HepG2 (cell line): ENCODE measurements at places on chromosomes 7 and 10. TPM values are rescaled to one million over a fixed set of nuclear protein-coding genes. Genes with fewer than 3 reads are reported as not detected.
A peak's percentile ranks its signal among the peaks of the same experiment; 100 is the strongest.

The ASL gene
- 63.8 and 71.4 TPM in 2 replicates for total RNA-seq

The TAS2R41 gene
- total RNA-seq: not detected in 2 replicates

GRCh38 chr10:88080213-88080612 lies 216.8 kb downstream of the PTEN start:
- H3K27ac ChIP-seq: no peak overlapping the region
- H3K27me3 ChIP-seq: no peaks in the 10 kb centered on the region; the same call in 2 of the 3 replicates
- DNase-seq: peak; percentile 69
- H3K4me3 ChIP-seq: no peak overlapping the region
- H3K4me1 ChIP-seq: peaks cover 42% of the 10 kb centered on the region
- no peaks in the 10 kb centered on the region for H3K36me3 ChIP-seq

- no peak for DNase-seq
- H3K27me3 ChIP-seq: peaks cover 1% of the 10 kb centered on the region; the same call in 1 of the 2 replicates
- H3K4me1 ChIP-seq: no peaks in the 10 kb centered on the region
- no peaks in the 10 kb centered on the region for H3K36me3 ChIP-seq
Observed at GRCh38 chr7:151888079-151889067, 11.5 kb upstream of the PRKAG2 start.

The TFPI2 gene
- total RNA-seq: 0.22 and 0.24 TPM in 2 replicates

DNA sequence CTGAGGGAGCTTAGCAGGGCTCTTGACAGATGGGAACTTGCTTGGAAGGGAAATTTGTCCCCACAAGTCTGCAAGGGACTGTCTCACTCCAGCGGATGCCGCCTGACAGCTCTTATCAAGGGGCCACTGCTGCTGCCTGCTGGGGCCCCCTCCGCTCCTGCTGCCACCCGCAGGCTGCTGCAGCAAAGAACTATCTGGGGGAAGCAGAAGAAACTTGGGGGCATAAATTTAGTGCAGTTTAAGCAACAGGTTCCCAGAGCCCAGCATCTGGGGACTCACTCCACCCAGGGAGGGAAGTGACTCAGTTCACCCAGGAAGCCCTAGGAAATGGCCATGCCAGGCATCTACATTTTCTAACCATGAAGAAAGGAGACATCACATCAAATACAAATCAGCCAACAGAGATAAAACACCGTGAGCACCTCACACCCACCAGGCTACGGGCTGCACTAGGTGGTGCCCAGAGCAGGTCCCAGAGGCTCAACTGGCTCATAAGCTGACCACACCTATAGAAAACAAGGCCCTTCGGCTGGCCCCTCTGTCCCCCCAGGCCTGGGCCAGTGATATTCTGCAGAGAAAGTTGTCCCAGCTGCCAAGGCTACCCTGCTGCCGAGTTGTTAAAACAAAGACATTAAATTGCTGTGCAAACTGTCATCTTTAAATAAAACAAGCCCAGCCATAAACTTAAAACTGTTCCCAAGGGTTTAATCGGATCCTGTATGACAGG lies 3.7 kb downstream of the RGS10 start:
- H3K4me3 ChIP-seq: no peak overlapping the region
- peaks cover 28% of the 10 kb centered on the region for H3K4me1 ChIP-seq
- H3K27me3 ChIP-seq: peaks cover 6% of the 10 kb centered on the region; the same call in 1 of the 2 replicates
- no peak overlapping the region for H3K27ac ChIP-seq

The COL1A2 gene
- total RNA-seq: not detected in 2 replicates

GRCh38 chr10:69649786-69650550 lies 19.9 kb downstream of the FAM241B start:
- no peak overlapping the region for H3K4me3 ChIP-seq
- DNase-seq: no peak
- H3K27me3 ChIP-seq: peaks cover 1% of the 10 kb centered on the region

GRCh38 chr7:155173905-155174304 lies 103.8 kb downstream of the HTR5A start:
- no peaks in the 10 kb centered on the region for H3K36me3 ChIP-seq
- no peaks in the 10 kb centered on the region for H3K4me1 ChIP-seq
- H3K4me3 ChIP-seq: no peak overlapping the region
- DNase-seq: no peak
- peaks cover 25% of the 10 kb centered on the region; the same call in 2 of the 3 replicates for H3K27me3 ChIP-seq
- H3K27ac ChIP-seq: no peak overlapping the region

The GPAM gene
- total RNA-seq: 130 and 140 TPM in 2 replicates

DNA sequence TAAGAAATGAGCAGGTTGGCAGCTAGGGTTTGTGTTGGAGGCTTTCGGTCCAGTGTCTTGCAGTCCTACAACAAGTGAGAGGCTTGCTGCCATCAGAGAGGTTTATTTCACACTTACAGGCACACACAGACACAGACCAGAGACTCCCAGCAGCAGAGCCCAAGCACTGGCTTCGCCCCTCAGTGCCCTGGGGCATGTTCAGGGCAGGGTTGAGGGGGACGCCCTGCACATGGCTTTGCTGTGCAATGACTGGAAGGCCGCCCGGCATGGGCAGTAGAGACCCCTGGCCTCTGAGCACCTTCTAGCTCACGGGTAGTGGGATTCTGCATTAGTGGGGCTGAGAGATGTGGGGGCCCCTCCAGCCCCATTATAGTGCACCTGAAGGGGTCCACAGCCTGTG lies 3.8 kb downstream of the SPRN start:
- no peaks in the 10 kb centered on the region for H3K27me3 ChIP-seq
- no peak overlapping the region for H3K27ac ChIP-seq
- no peak for DNase-seq
- H3K4me3 ChIP-seq: no peak overlapping the region
- peaks cover 6% of the 10 kb centered on the region; the same call in 1 of the 2 replicates for H3K36me3 ChIP-seq

DNA sequence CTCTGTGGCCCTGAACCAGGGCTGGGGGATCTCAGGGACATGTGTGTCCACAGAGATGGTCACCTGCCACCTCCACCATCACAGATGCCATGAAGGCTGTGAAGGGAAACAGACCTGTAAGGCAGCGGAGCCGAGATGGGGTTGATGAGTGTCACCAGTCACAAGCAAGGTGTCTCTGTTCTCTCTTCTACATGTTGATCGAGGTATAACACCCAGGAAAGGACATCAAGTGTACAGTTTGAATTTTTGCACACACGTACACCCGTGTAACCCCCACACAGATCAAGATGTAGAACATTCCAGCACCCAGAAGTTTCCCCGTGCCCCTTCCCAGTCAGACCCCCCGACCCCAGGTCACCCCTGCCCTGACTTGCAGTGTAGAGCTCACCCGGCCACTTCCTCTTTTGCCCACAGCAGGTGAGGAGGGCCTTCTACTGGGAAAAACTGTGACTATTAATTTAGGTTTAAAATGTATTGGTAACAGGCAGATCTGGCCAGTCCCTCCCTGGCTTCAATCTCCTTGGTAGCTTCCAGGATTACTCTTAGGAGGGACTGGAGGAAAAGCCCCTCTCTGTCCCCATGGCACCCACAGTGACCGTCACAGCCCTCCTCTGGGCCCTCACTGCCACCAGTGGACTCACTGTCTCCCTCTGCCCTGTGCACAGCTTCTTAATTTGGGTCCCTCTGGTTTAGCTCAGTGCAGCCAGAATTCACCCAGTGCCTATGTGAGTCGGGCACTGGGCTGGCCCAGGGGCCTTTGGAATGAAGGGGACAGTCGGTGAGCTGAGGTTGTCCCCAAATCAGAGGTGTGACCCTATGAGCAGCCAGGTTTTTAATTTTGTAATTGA lies 108.2 kb downstream of the LHPP start:
- no peaks in the 10 kb centered on the region for H3K36me3 ChIP-seq
- peak overlapping the region; percentile 30; the same call in 1 of the 2 replicates for H3K4me3 ChIP-seq
- no peaks in the 10 kb centered on the region for H3K27me3 ChIP-seq
- DNase-seq: no peak

The OR2A42 gene
- not detected in 2 replicates for total RNA-seq

DNA sequence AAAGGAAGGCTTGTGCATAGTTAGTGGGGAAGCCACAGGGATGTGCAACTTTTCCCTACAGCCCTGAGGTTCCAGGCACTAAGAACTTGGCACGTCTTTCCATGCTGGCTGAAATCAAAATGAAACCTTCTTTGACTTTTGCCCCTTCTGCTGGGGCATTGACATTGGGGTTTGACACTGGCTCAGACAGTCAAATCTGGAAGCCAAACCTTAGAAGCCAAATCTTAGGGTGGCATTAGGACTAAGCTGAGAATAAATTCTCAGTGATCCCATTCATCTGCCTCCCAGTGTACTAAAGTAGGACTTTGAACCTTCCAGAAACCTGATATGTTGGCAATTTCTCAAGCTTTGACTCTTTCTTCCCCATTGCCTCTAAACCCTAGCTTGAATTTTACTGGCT lies 31.3 kb upstream of the INSYN2A start:
- no peaks in the 10 kb centered on the region for H3K27me3 ChIP-seq
- DNase-seq: peak; percentile 74
- H3K4me3 ChIP-seq: no peak overlapping the region
- no peaks in the 10 kb centered on the region; the same call in 2 of the 3 replicates for H3K36me3 ChIP-seq

DNA sequence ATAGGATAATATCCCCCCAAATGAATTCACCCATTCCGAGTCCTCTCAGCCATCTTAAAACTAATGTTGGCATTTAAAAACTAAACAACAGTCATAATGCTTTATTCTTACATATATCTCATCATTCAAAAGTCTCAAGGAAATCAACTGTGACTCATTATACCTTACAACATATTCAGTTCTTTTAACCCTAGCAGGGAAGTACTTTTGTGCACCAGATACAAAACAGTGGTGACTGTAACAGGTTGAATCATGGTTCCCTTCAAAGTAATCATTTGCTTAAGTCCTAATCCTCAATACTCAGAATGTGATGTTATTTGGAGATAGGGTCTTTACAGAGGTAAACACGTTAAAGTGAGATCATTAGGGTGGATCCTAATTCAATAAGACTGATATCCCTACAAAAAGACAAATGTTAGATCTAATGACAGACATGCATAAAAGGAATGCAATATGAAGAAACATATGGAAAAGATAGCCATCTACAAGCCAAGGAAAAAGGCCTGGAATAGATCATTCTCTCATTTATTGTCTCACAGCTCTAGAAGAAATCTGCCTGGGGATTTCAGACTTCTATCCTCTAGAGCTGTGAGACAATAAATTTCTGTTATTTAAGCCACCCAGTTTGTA lies 42.3 kb downstream of the RELN start:
- H3K36me3 ChIP-seq: no peaks in the 10 kb centered on the region
- DNase-seq: no peak
- H3K4me1 ChIP-seq: no peaks in the 10 kb centered on the region

The ZNF735 gene
- not detected in 2 replicates for total RNA-seq

- DNase-seq: no peak
- peaks cover 19% of the 10 kb centered on the region for H3K4me1 ChIP-seq
- no peak overlapping the region for H3K27ac ChIP-seq
- peaks cover 22% of the 10 kb centered on the region; the same call in 2 of the 3 replicates for H3K27me3 ChIP-seq
- H3K4me3 ChIP-seq: no peak overlapping the region
- no peaks in the 10 kb centered on the region for H3K36me3 ChIP-seq
Observed at GRCh38 chr10:59366290-59366689, 3.9 kb upstream of the FAM13C start.

The RHEB gene
- total RNA-seq: 77.6 and 90.9 TPM in 2 replicates

GRCh38 chr7:159142730-159143129 lies 1.9 kb downstream of the VIPR2 start:
- H3K27me3 ChIP-seq: peaks cover 63% of the 10 kb centered on the region
- DNase-seq: no peak
- no peak overlapping the region for H3K4me3 ChIP-seq
- no peaks in the 10 kb centered on the region for H3K36me3 ChIP-seq
- H3K4me1 ChIP-seq: no peaks in the 10 kb centered on the region

GRCh38 chr7:117445206-117445605 lies 17.9 kb upstream of the ASZ1 start:
- DNase-seq: no peak
- H3K27ac ChIP-seq: no peak overlapping the region
- H3K4me1 ChIP-seq: no peaks in the 10 kb centered on the region
- H3K27me3 ChIP-seq: no peaks in the 10 kb centered on the region

GRCh38 chr7:142407939-142408570 lies 150.2 kb upstream of the PRSS58 start:
- no peak overlapping the region for H3K27ac ChIP-seq
- H3K4me3 ChIP-seq: no peak overlapping the region
- no peaks in the 10 kb centered on the region for H3K27me3 ChIP-seq

The DYDC1 gene
- total RNA-seq: not detected in 2 replicates

GRCh38 chr10:100508691-100509150 lies 10.9 kb downstream of the SEC31B start:
- no peak overlapping the region for H3K4me3 ChIP-seq
- peaks cover 7% of the 10 kb centered on the region; the same call in 1 of the 2 replicates for H3K4me1 ChIP-seq

GRCh38 chr7:156543699-156544598 lies 96.6 kb upstream of the RNF32 start:
- H3K4me1 ChIP-seq: peaks cover 12% of the 10 kb centered on the region
- no peaks in the 10 kb centered on the region for H3K27me3 ChIP-seq
- H3K27ac ChIP-seq: no peak overlapping the region
- no peak overlapping the region for H3K4me3 ChIP-seq
- H3K36me3 ChIP-seq: no peaks in the 10 kb centered on the region
- no peak for DNase-seq

- H3K4me1 ChIP-seq: no peaks in the 10 kb centered on the region
- no peak overlapping the region for H3K4me3 ChIP-seq
- H3K27me3 ChIP-seq: no peaks in the 10 kb centered on the region
- H3K27ac ChIP-seq: no peak overlapping the region
Observed at GRCh38 chr7:41188163-41189130, 514.4 kb downstream of the INHBA start.

The C10orf62 gene
- total RNA-seq: 0.28 and 1.6 TPM in 2 replicates

The DBNL gene
- 35.1 and 35.4 TPM in 2 replicates for total RNA-seq

The NANOS1 gene
- 1.5 and 1.7 TPM in 2 replicates for total RNA-seq

DNA sequence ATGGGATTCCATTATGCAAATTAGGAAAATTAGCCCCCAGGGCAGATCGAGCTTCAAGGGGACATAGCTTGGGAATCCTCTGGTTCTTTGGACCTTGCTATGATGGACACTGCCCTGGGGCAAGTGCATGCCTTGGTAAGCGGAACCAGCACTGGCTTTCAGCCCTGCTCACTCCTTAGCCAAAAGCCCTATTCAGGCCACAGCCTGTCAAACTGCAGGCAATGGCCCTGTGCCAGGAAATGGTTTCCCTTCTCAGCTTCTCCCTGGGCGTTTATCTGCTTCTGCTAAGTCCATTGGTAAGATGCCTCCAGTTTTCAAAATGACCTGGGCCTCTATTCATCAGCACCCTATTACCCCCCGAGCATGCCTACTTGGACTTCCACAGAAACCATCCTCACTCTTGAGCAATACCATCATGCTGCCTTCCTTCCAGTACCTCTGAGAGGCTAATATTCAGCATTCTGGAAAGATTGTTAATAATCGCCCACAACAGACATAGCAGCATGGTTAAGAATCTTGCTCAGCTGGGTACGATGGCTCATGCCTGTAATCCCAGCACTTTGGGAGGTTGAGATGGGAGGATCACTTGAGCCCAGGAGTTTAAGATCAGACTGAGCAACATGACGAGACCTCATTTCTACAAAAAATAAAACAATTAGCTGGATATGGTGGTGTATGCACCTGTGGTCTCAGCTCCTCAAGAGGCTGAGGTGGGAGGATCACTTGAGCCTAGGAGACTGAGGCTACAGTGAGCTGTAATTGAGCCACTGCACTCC lies 918.6 kb upstream of the AUTS2 start:
- no peaks in the 10 kb centered on the region for H3K36me3 ChIP-seq
- no peak for DNase-seq
- H3K27ac ChIP-seq: no peak overlapping the region
- no peak overlapping the region for H3K4me3 ChIP-seq
